Aortic smooth muscle cell (primary cell): ENCODE measurements at places on chromosomes 4 and X. TPM values are rescaled to one million over a fixed set of nuclear protein-coding genes. Genes with fewer than 3 reads are reported as not detected.

Gene RGN
- total RNA-seq: 7.3 and 17.0 TPM in 2 replicates

Gene SLC16A2
- total RNA-seq: 4.1 and 5.0 TPM in 2 replicates

Gene MAGEA8
- not detected in 2 replicates for total RNA-seq

Gene FGD1
- 3.2 and 4.7 TPM in 2 replicates for total RNA-seq

Gene SUPT20HL1
- under 0.01 and 0.06 TPM in 2 replicates for total RNA-seq

Gene NXF2
- total RNA-seq: not detected in 2 replicates

Gene RIPPLY1
- total RNA-seq: not detected in 2 replicates

Gene DCHS2
- total RNA-seq: under 0.01 and 0.87 TPM in 2 replicates

Gene ZC4H2
- total RNA-seq: 3.3 and 3.7 TPM in 2 replicates

Gene SRPX2
- 31.6 and 44.0 TPM in 2 replicates for total RNA-seq

Gene AFAP1
- 46.0 and 53.8 TPM in 2 replicates for total RNA-seq

Gene CCDC149
- 18.0 and 18.2 TPM in 2 replicates for total RNA-seq

Gene SPANXN3
- not detected in 2 replicates for total RNA-seq

Gene ASB5
- not detected in 2 replicates for total RNA-seq

Gene HSFX2
- total RNA-seq: not detected in 2 replicates
